ENCODE measurements at places on chromosomes 11 and 22.

DNA sequence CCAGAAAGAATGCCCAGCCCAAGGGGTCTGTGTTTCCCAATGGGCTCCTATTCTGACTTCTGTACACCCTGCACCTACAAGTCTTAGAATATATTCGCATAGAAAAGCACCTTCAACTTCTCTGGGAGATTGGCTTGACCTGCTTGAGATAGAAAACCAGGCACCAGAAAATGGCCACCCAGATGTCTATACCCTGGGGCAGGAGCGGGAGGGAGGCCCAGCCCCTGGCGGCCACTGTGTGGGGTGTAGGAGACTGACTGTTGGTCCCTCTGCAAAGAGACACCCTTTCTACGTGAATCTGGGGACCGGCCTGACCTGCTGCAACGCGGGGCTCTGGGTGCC is 8.5 kb downstream of the DENND6B start:
- DNase-seq: no peak

- DNase-seq: no peak
Measured at GRCh38 chr11:96199563-96200025, 143.4 kb downstream of the MAML2 start.

DNA sequence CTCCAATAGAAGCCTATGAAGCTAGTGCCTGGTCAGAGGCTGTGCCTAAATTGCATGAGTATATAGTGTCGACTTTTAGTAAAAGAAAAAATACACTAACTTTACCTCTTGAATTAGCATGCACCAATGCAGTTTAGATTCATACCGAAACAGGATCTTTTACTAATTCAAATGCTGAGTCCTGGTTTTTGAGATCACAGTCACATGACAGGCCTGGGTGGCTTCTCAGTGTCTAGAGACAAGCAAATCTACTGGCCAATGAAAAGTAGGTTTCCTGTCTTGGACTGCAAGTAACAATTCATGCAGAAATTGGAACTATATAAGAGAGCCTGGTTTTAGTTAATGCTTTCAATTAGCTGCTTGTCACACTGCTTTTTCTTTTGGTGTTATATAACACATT is 7.2 kb downstream of the ARHGEF12 start:
- no peak for DNase-seq

- peak; percentile 23 for DNase-seq
Measured at GRCh38 chr11:112797648-112798293, 163.4 kb upstream of the NCAM1 start.

DNA sequence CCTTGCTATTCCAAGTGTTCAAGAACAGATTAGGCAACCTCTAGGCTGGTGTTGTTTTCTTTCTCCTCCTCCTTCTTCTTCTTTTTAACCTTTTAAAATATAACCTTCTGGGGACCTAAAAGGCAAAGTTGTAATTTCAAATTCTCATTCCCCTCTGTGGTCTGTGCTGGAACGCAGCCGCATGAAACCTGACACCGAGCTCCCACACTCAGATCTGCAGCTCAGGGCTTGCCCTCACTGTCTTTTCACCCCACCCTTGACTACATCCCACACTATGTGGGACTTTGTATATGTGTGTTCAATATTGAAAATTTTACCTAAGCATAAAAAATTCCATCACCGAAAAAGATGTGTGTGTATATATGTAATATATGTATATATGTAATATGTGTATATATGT is 62.0 kb upstream of the ARHGAP42 start:
- DNase-seq: no peak

GRCh38 chr22:48853627-48854240 is 973.9 kb downstream of the BRD1 start:
- DNase-seq: no peak

- no peak for DNase-seq
Measured at GRCh38 chr11:2137202-2138067, 1.8 kb downstream of the IGF2 start.

- peak; percentile 12 for DNase-seq
Measured at GRCh38 chr11:10304495-10305261, at the start of gene ADM. ADM (plus strand) TSS chr11:10305073; CDS start chr11:10305701, 628 bp downstream.

- no peak for DNase-seq
Measured at GRCh38 chr11:114377612-114378267, 22.6 kb downstream of the C11orf71 start.

DNA sequence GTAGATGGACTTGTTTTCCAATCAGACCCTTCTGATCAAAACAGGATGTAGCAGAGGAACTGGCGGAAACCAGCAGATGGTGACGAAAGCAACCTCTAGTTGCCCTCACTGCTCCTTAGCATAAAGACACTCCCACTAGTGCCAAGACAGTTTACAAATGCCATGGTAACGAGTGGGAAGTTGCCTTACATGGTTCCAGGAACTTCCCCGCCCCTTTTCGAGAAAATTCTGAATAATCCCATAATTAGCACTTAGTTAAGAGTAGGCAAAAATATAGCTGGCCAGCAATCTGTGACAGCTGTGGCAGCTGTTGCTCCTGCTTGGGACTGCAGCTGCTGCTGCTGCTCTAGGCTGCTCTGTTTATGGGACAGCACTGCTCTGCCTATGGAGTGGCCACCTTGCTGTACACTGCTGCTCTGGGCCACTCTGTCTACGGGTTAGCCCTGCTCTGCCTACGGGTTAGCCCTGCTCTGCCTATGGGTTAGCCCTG is 33.4 kb upstream of the SORL1 start:
- DNase-seq: no peak

DNA sequence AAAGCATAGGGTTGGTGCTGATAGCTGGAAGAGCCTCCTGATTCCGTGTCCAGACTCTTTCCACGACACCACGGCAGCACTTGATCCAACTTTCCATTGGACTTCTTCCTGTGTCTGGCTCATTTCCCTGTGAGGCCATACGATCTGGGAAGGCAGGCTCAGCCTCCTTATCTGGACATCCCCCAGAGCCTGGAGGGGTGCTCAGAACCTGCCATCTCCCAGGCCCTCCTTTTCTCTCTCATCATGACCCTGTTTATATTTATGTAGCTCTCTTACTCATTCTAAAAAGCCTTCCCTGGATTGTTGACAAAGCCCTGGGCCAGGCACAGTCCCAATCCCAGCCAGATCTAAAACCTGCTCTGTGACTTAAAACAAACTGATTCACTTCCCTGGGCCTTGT is 7.8 kb upstream of the BCL9L start:
- DNase-seq: no peak

- no peak for DNase-seq
Measured at GRCh38 chr11:121448011-121448410, 4.1 kb upstream of the SORL1 start.

DNA sequence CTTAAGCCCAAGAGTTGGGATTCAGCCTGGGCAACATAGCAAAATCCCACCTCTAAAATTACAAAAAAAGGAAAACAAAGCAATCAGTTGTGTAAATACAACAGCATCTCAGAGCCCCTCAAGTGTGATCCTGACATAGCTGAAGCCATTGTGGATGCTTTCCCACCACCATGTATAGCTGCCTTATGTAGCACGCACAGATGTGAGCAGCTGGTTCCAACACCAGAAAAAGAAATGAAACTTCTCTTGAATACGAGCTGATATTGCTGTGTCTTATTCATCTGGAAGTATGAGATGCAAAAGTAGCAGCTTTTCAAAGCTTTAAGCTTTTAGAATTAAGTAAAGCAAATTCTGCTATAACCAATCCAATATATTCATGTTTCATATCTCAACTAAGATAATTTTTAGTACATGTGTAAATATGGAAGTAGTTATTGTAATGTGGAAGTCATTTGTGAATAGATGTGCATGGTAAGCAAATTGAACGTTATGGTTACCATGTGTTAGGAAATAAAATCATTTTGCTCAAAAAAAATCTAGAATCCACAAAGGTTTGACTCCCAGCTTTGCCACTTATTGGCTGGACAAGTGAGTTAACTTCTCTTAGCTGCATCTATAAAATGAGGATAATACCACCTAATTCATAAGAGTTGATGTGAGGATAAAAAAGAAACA is 63.2 kb downstream of the SGSM3 start:
- no peak for DNase-seq

- DNase-seq: no peak
Measured at GRCh38 chr11:69936771-69937170, 117.6 kb upstream of the FGF3 start.

DNA sequence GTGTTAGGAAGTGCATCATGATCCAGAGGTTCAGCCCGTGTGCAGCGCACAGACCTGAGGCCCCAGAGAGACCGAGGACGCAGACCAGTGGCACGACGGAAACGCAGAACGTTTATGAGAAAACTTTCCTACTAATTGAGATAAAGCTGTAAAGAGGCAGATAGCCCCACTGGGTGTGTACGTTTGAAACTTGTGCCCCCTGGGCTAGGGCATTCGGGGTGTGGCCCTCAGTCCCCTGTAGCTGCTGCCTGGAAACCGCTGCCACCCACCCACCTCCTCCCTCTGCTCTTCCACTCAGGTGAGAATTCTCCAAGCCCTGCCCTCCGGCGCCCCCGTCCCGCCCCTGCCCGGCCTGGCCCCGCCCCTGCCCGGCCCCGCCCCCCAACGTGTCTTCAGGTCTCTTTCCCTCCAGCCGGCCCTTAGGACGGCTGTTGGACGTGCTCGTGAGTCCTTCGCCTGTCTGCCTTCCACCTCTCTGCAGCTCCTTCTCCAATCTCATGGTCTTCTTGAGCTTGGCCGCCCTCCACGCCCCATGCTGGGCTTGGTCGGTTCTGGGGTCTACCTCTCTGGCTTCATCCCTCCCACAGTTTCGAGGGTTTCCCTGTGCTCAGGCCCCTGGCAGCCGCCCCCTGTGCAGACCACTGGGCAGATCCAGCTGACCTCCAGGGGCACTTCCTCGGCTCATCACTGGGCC is 12.1 kb downstream of the MAPK8IP2 start:
- DNase-seq: no peak

DNA sequence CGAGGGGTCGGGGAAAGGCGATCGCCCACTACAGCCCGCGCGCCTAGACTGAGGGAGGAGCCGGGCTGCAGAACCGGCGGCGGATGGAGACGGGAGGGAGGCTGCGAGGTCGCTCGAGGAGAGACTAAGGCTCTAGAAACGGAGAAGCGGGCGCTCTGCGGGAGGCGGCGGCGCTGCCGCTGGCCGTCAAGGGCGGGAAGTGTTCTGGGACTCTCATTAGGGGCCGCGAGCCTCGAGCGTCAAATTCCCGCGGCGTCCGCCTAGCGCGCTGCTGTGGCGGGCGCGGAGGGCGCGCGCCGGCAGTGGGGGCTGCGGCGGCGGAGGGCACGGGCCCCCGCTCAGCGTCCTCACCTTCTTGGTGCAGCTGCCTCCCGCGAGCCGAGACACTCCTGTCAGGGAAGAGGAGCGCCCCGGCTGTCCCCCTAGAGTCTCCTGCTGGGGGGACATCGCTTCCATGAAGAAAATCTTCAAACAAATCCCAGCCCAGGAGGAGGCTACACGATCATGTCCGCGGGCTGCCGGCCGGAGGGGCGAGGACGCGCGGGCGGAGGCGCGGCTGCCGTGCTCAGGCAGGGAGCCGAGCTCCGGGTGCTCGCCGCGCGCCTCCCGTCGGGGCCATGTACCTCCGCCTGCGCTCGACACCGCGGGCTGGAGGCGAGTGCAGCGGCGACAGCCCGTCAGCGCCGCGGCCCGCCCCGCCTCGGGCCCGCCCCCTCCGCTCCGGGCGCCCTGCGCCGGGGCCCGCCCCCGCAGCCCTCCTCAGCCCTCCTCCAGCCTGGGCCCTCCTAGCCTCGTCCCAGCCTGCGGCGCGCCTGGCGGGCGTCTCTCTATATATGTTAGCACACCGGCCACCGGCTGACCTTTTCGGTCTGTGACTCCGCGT is at the start of gene ARHGAP20:
Gene ARHGAP20 (minus strand): TSS at position 662 of the 883 bp plus-strand sequence. CDS start 206 bp downstream, at position 456.
- DNase-seq: peak; percentile 65

DNA sequence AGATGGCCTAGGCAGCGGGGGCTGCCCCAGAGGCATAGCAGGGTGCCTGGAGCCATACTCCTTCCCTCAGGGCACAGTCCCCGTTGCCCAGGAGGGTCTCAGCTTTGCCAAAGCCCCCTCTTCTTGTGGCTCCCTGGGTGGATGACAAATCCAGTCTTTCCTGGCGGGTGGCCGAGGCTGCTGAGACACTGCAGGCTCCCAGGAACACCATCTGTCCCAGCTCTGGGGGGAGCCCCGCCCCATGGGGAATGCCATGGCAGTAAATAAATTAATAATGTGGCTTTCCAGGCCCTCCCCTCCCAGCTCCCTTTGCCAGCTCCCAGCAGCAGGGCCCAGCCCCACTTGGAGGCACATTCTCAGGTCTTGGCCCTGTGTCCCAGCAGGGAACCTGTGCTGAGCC is 45.0 kb downstream of the PDE2A start:
- no peak for DNase-seq

DNA sequence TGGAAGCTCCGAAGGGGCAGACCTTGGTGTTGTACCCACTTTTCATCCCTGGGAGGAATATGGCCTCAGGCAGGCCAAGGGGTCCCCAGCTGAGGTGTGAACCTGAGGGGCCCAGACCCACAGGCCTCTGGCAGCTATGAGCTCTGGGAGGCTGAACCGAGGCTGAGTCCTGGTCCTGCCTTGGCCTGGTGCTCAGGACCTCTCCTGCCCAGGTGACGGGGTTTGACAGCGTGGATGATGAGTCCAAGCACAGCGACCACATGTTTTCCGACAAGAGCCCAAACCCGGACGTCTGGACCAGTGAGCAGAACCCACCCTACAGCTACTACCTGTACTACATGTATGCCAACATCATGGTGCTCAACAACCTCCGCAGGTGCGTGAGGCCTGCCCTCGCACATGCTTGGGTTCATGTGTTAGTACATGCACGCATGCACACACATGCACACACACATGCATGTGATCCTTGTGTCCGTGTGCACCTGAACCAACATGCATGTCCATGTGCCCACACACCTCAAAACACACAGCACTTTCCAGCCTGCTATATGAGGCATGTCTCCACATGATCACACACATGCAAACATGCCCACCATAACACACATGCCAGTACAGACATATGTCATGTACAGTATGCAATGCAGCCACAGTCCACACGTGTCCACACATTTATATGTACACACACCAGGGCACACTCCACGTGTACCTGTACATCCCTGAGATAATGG is 40.9 kb downstream of the RNF141 start:
- DNase-seq: no peak

GRCh38 chr11:26993965-26994457 is at the start of gene FIBIN:
FIBIN (plus strand) TSS chr11:26994112; CDS start chr11:26994527, 415 bp downstream.
- DNase-seq: no peak

DNA sequence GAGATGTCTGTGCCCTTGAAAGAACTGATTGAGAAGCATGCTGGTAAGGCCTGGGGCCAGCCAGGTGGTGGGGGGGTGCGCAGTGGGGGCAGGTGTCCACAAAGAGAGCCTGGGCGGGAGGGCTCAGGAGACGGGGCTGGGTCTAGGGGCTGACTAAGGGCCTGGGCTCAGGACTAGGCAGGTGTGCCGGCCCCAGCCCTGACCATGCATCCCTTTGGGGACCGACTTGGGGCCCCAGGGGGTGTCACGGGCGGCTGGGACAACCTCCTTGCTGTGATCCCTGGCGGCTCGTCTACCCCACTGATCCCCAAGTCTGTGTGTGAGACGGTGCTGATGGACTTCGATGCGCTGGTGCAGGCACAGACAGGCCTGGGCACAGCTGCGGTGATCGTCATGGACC is 4.4 kb downstream of the NDUFV1 start:
- no peak for DNase-seq

- no peak for DNase-seq
Measured at GRCh38 chr11:63853476-63853875, 14.6 kb downstream of the MARK2 start.

GRCh38 chr22:20316217-20316843 is 3.5 kb downstream of the DGCR6L start:
- no peak for DNase-seq

Measured in NCI-H510A treated with DMSO at 0.1 percent for 48 hours (cell line).